Left forelimb (tissue), 1 donor: ENCODE measurements at places on chromosomes 6 and 20.

DNA sequence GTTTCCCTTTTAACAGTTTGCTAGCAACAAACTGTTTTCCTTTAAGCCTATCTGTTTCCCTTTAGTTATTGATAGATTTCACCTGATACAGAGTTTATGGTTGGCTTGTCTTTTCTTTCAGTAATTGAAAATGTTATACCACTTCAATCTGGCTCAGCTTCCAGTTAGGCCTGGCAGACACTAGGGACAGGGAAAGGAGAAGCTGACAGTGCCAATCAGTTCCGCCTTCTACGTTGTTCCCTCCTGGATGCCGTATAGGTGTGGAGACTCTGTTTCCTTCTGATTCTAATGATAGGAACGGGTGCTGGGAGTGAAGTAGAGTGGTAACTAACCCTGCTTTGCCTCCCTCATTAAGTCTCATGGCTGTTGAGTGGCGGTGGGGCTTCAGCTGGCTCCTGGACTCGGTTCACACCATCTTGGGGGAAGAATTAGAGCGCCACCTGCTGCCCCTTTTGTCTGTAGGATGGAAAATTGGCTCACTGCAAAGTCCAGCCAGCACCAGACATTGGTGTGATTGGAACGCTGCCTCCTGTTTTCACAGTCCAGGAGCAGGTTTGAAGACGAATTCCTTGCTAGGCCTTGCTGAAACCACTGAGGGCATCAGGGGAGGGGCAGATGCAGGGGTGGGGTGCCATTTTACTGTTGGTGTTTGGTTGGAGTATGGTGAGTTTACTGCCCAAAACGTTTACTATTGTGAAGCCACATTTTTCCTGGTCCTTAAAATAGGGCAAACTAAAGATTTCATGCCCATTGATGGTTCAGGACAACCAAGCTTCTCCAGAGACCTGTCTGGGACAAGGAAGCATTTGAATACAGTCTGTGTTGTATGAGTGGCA lies 1729.5 kb downstream of the GRIK2 start:
- DNase-seq: no peak

DNA sequence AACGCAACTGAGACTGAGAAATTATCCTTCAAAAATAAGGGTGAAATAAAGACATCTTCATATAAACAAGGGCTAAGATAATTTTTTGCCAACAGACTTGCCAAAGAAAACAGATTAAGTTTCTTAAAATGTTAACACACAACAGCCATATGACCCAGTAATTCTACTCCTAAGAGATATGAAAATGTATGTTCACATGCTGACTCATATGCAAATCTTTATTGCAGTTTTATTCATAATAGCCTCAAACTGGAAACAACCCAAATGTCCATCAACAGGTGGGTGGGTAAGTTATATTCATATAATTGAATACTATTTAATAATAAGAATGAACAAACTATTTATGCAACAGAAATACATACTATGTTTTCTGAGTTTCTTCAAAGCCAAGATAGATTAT lies 140.1 kb downstream of the REV3L start:
- DNase-seq: no peak

DNA sequence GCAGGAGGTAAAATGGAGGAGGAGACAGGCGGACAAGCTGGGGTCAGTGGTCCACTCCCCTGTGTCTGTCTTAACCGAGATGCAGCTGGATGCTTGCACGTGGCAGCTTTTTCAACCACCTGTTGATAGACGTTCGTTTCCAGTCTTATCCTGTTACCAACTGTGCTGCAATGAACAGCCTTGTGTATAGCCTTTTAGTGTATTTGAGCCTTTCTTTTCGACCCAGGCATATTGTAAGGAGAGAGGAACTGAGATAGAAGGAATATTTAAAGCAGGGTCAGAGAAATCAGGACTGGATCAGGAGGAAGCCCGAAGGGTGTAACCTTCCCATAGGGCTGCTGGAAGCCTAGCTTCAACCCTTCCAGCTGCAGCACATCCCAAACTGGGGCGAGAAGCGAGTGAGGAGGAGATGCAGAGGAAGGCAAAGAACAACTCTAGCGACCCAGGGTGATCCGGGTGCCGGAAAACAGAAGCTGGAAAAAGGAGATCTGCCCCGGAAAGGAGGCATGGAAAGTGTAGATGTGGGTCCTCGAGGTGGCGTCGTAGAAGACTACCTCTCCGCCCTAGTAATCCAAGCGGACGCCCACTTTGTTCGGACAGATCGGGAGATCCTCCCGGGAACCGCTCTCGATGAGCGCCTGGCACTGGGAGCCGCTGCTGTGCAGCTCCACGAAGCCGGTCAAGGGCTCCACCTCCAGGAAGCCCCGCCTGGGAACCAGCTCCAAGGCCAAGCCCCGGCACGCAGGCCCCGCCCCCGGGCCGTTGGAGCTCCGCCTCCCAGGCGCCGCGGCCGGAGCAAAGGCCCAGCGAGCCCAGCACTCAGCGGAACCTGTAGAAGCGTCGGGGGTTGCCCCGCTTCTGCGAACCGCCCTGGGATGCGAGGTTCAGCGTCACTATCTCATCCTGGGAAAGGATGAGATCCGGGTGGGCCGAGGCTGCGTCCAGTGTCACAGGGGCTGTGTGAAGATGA lies 11.2 kb downstream of the TRIM31 start:
- peak; percentile 84 for DNase-seq

DNA sequence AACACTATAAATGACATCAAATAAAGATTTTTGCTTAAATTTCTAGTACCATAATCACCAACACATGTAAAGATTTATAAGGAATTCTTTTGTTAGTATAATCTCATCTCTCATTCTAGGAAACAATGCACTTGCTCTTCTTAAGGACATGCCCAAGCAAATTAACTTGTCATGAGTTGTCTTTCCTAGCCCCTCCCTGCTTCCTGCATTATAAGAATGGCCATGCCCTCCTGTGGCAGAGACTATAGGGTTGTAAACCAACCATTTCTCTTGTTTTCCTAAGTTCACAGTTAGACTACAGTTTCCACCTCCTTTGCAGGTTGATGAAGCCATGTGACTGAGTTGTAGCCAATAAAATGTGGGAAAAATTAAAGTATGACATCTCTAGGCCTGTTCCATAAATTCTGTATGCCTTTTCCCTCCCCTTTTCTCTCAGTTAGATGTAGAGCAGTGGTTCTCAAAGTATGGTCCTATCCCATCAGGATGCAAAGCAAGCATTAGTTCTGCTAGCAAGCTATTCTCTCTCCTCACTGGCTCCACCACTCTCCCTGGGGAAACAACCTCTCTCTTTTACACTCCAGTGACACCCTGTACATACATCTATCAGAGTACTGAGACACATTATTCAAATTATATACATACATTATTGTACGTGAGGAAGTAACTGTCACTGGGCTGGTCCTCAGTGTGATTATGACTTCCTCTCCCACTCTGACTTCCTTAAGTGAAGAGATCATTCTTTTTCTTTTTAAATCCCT lies 295.0 kb downstream of the PKHD1 start:
- DNase-seq: no peak

DNA sequence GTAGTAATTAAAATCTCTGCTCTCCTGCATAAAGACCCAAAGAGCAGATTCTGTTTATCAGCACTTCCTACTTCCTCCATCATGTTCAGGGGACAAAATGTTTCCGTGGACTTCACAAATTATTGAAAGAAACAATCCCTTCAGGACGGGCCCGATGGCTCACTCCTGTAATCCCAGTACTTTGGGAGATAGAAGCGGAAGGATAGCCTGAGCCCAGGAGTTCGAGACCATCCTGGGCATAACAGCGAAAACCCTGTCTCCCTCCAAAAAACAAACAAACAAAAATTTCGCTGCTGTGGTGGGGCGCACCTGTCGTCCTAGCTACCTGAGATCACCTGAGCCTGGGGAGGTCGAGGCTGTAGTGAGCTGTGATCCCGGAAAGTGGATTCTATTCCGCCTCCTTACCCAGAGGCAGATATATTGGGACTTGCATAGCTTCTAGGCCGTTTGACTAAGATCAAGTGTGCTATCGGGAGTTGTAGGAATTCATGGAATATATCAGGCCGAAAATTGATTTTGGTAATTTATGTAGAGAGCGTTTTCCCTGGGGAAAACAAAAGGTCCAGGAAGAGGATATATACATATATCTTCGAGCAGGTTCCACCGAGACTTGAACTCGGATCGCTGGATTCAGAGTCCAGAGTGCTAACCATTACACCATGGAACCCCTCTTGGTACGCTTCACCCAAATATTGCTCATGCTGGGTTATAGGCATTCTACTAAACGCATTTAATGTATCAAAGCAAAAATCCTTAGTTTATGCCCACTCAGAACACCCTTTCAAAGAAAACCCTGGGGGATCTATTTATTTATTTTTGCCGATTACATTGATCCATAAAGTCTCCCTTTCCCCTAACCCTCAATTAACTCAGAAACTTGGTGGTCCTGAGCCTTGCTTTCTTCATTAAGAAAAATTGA lies 74.5 kb upstream of the ZNF184 start:
- no peak for DNase-seq

- DNase-seq: no peak
These were observed 48.1 kb upstream of the MYL9 start for GRCh38 chr20:36493051-36493800.

- DNase-seq: peak; percentile 52
These were observed 2.0 kb downstream of the GFRA4 start for GRCh38 chr20:3661060-3661813.

DNA sequence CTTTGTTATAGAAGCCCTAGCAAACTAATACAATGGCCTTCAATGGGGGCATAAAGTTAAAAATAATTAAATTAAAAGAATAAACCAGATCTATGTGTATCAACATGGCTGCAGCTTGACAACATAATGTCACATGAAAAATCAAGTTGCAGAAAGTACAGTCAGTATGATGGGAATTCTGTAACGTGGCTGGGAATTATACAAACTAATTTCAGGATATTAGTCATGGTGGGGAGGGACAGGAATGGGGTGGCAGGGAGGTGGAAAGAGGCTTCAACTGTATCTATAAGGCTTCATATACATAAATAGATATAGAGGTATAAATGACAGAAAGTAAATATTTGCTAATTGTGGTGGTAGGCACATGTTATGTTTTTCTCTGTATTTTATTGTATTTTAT lies 107.1 kb downstream of the UNC5CL start:
- DNase-seq: no peak

DNA sequence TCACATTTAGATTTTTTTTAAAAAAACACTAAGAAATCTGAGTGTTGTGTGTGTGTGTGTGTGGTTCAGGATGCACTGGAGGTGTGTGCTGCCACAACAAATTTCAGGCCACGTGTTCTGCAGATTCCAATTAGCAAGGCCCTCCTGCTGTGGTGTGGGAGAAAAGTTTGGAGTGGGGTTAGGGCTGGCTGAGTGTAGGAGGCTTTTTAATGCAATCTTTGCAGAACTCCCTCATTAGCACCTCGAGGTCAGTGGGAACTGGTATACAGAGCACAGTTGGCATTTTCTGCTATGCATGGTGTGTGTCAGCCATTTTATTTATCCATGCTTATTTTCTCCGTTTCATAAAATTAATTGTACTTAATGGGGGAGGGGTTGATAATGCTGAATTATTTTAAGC lies 187.6 kb downstream of the SOX4 start:
- no peak for DNase-seq

DNA sequence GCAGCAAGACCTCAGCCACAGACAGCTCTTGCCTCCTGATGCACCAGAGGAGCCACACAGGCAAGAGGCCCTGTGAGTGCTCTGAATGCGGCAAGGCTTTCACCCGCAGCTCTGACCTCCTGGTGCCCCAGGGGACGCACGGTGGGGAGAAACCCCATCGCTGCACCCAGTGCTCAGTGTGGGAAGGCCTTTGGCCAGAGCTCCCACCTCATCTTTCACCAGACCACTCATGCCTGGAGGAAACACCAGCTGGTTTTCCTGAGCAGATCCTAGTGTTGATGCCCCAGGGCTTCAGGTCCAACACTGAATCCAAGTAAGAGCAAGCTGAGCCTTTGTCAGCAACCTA lies 37.0 kb upstream of the XRN2 start:
- DNase-seq: no peak

DNA sequence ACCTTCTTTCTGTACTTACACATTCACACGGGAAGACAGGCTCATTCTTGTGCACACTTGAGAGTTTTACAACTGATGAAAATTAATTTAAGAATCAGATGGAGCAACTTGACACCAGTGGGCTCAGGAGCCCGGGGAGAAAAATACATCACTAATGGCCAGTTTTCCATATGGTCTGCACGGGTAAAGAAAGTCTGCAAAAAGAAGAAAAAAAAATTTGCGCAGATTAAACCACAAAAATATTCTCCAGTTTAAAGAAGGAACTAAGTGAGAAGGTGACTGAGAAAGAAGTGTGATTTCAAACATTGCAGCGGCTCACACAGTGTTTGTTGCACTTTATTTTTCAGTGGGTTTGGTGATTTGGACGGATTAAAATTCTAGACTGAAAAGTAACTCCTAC lies at the start of gene TULP4:
TULP4 (plus strand) TSS at position 301 of the 400 bp plus-strand sequence. CDS start 1,552 bp downstream, outside the sequence.
- no peak for DNase-seq

- no peak for DNase-seq
These were observed 244.3 kb downstream of the TSHZ2 start for GRCh38 chr20:53216478-53216855.

DNA sequence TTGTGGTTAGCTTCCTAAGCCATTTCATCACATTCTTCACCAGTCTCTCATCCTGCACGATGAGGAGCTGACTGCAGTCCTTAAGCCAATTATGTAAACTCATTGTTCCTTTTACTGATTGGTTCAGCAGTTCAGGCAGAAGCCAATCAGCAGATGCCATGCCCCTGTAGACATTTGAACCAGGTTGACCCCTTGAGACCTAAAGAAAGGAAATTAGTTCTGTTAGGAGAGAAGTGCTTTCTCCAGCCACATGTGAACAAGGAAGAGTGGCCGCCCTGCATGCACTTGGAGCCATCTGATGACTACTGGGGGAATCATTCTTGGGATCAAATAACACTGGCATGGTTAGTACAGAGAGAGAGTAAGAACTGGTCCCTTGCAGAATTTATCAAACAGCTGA lies 535.2 kb upstream of the ID4 start:
- DNase-seq: no peak
